Posterior cingulate gyrus (tissue), 11 donors: ENCODE measurements at places on chromosomes 4 and X.
A peak's percentile ranks its signal among the peaks of the same experiment; 100 is the strongest.

GRCh38 chr4:121428721-121429120 lies 47.9 kb upstream of the QRFPR start:
- no peak for DNase-seq

GRCh38 chr4:3864742-3865721 lies 98.8 kb downstream of the ADRA2C start:
- peak; percentile 72 for DNase-seq

DNA sequence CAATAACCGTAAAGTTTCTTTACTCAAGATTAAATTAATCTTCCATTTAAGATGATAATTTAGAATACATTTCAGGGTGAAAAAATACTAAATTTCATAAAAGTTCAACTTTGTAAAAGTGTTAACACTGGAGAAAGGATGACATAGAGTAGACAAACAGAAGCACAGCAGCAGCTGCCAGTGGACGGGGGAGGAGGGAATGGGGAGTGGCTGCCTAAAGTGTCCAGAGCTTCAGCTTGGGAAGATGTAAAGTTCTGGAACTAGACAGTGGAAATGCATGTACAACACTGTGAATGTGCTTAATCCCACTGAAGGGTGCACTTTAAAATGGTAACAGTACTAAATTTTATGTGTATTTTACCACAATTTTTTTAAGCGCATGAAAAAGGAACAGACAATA lies 39.9 kb downstream of the RELL1 start:
- DNase-seq: no peak

DNA sequence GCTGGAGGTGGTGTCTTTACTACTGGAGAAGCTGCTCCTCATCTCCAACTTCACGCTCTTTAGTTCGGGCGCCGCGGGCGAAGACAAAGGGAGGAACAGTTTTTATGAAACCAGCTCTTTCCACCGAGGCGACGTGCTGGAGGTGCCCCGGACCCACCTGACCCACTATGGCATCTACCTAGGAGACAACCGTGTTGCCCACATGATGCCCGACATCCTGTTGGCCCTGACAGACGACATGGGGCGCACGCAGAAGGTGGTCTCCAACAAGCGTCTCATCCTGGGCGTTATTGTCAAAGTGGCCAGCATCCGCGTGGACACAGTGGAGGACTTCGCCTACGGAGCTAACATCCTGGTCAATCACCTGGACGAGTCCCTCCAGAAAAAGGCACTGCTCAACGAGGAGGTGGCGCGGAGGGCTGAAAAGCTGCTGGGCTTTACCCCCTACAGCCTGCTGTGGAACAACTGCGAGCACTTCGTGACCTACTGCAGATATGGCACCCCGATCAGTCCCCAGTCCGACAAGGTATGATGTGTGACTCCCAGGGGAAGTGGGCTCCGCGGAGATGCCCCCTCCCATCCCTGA lies 634 bp downstream of the LRAT start:
- DNase-seq: no peak

DNA sequence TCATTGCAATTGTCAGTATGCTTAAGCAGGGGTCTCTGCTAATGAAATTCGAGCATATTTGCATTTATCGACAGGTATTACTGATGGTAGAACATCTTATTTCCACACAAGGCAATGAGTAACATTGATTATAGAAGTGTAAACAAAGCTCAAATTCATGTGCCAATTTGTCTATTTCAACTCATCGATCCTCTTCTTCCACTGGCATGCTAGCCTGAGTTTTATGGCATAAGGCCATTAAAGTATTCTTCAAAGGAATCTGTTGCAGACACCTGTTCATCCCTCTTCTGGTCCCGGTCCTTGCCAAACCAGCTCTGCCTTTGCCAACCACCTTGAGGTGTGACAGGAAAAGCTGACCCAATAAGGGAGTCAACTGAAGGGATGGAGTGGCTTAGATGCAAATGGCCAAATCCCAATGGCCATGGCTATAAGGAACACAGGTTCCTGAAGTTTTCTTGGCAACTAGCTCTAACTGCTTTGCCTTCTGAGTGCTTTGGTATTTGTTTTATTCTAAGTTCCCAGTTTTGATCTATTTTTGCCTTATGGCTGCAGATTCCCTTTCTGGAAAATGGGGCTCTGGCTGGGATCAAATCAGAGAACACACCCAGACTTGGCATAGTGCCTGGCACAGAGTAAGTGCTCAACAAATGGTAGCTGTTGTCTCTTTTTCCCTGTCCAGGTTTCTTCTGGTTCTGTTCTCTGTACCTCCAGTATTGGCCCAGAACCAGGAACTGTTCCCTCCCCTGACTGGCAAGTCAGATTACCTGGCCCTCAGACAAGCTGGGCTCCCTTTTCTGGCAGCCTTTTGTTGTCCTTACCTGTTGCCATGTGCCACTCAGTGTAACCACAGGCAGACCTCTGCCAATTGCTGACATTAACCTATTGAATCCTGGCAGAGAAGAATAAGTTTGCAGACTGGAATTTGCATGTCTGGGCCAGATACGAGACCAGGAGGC lies 63.1 kb downstream of the RTL9 start:
- no peak for DNase-seq

GRCh38 chr4:97910005-97910404 lies 233.3 kb downstream of the STPG2 start:
- DNase-seq: no peak

DNA sequence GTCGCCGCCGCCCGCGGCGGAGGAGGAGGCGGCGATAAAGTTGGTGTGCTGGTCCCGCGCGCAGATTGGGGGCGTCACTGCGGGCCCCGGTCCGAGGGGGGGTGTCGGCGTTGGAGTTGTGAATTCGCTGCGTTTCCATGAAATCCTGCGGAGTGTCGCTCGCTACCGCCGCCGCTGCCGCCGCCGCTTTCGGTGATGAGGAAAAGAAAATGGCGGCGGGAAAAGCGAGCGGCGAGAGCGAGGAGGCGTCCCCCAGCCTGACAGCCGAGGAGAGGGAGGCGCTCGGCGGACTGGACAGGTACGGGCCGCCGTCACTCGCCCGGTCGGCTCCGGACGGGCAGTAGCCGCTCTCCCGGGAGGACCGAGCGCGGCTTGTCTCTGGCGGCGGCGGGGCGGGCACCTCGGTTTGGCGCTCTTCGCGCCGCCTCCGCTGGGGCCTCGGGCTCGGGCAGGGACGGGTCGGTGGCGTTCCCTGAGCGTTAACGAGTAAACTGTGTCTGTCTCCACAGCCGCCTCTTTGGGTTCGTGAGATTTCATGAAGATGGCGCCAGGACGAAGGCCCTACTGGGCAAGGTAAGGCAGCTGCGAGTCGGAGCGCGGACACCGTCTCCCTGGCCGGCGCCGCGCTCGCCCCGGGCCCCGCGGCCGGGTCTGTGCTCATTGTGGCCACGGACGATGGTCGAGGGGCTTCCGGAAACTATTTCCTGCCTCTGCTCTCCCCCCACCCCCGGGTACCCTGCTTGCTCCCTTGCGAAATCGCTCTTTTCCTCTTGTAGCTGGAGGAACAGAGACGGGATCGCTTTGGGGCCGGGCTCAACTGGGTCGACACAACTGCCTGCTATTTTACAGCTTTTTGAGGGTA lies 658 bp downstream of the KDM6A start:
- DNase-seq: peak; percentile 40

GRCh38 chr4:149997881-149998421 lies 80.3 kb upstream of the DCLK2 start:
- DNase-seq: no peak

DNA sequence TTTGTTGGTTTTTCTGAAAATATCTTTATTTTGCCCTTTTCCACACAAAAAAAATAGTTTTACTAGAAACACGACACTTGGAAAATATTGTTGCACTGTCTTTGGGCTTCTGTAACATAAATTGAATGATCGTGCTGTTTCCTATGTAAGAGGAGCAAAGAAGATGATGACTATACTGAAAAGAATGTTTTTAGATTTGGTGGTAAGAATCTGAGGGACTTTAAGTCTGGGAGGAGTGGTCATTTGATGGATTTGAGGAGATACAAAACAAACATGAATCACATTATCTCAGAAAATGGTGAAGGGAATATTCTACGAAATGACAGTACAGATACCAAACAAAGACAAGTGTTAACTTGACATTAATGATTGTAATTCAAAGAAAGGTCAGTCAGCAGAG lies 328.8 kb downstream of the ADAM29 start:
- no peak for DNase-seq

- no peak for DNase-seq
Observed at GRCh38 chr4:84336964-84337705, 162.0 kb downstream of the NKX6-1 start.

DNA sequence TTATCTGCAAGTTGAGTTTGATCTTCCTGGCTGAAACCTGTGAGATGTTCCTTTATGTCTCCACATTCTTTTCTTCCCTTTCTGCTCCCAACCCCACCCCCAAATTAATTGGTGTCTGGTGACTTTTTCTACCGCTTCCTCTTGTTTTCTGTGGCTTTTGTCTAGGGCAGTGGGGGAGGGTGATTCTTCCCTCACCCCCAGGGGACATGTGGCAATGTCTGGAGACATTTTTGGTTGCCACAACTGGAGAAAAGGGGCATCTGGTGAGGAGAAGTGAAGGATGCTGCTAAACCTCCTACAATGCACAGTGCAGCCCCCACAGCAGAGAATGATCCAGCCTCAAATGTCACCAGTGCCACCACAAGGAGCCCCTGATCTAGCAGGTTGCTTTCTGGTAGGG lies 152.9 kb downstream of the NHS start:
- no peak for DNase-seq

DNA sequence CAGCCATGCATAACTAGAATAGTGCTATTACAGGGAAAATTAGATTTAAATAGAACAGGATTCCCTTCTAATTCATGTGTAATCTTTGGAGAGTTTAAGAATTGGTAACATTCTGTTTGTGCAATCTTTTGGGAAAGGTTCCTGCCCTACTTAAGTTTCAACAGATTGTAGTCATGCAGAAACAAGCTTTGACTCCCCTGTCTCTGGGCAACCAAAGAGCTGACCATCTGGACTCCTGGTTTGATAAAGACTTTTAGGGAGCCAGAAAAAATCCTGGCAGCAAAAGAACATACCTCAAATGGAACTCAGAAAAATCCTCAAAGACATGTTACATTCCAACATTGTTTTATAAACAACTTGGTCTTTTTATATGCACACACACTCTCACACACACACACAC lies 191.1 kb upstream of the NEIL3 start:
- DNase-seq: no peak

- DNase-seq: no peak
Observed at GRCh38 chr4:154497889-154498288, 6.3 kb upstream of the DCHS2 start.

DNA sequence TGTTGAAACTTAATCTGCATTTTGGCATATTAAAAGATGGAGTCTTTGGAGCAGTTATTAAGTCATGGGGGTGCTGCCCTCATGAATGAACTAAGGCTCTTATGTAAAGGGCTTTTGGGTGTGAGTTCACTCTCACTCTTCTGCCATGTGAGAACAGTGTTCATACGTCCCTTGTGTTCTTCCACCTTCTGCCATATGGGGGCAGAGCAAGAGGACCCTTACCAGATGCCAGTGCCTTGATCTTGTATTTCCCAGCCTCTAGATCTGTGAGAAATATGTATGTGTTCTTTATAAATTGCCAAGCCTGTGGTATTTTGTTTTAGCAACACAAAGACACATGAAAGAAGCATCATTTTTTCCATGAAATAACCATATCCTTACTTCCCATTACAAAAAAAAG lies 213.9 kb downstream of the SPOCK3 start:
- no peak for DNase-seq

- DNase-seq: no peak
Observed at GRCh38 chr4:87500092-87500462, 29.1 kb downstream of the SPARCL1 start.
